ENCODE measurements at places on chromosomes 12 and 14.

DNA sequence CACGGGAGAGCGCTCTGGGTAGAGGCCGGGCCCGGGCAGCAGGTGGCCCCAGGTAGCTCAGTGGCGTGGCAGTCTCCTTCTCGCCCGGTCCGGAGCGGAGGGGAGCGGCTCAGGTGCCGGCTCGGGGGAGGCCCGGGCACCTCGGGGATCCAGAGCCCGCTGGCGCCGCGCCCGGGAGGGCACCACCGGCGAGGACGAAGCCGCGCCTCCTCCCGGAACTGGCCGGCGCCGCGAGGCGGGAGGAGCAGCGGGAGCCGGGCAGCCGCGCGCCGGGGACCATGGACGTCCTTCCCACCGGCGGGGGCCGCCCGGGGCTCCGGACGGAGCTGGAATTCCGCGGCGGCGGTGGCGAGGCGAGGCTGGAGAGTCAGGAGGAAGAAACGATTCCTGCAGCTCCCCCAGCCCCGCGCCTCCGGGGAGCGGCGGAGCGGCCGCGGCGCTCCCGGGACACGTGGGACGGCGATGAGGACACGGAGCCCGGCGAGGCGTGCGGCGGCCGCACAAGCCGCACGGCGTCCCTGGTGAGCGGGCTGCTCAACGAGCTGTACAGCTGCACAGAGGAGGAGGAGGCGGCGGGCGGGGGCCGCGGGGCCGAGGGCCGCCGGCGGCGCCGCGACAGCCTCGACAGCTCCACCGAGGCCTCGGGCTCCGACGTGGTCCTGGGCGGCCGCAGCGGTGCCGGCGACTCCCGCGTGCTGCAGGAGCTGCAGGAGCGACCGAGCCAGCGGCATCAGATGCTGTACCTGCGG lies 21.5 kb upstream of the GNS start:
- no peak for DNase-seq
- no peak overlapping the region for H3K27ac ChIP-seq
- H3K4me1 ChIP-seq: no peaks in the 10 kb centered on the region
- no peaks in the 10 kb centered on the region for H3K27me3 ChIP-seq

DNA sequence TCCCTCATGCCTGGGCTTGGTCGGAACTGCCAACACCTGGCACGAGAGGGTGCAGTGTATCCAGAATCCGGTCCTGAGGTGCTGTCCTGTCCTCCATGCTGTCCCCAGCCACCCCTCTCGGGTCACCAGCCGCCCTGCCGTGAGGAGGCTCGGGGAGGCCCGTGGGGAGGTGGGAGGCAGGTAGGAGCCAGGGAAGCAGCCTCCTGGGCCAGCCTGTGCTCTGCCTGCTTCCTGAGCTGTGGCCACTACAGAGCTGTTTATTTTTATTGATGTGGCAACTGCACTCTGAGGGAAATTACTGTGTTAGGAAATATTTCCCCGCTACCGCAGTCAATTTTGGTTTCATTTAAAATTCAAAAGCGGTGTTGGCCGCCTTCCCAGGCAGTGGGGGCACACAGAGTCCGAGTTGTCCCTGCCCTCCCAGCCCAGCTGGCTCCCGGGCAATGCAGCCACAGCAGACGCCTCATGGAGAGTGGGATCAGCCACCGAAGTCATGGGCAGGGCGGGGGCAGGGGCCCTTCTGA lies 18.3 kb downstream of the NOC4L start:
- no peak overlapping the region for H3K27ac ChIP-seq
- H3K27me3 ChIP-seq: peaks cover 8% of the 10 kb centered on the region
- DNase-seq: no peak
- H3K4me3 ChIP-seq: no peak overlapping the region
- H3K4me1 ChIP-seq: peaks cover 4% of the 10 kb centered on the region
- H3K36me3 ChIP-seq: peaks cover 8% of the 10 kb centered on the region

DNA sequence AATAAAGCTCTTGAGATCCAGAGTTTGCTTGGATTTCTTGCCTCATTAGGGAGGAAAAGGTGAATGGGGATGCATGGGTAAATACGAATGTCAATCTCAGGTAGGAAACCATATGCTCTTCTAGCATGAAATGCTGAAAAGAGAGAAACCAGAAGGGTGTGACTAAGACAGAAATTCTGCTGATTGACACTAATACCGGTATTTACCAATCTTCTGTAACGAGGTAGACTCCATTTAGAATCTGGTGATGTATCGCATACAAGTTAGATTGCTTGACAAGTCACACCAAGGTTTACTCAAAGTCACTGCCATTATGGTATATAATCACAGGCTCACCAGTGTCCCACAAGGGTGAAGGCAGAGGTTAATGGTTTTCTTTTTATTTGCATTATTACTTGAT lies 337.9 kb downstream of the NRXN3 start:
- H3K4me1 ChIP-seq: no peaks in the 10 kb centered on the region
- H3K27ac ChIP-seq: no peak overlapping the region
- no peaks in the 10 kb centered on the region for H3K27me3 ChIP-seq
- no peak for DNase-seq
- H3K36me3 ChIP-seq: no peaks in the 10 kb centered on the region
- no peak overlapping the region for H3K4me3 ChIP-seq

DNA sequence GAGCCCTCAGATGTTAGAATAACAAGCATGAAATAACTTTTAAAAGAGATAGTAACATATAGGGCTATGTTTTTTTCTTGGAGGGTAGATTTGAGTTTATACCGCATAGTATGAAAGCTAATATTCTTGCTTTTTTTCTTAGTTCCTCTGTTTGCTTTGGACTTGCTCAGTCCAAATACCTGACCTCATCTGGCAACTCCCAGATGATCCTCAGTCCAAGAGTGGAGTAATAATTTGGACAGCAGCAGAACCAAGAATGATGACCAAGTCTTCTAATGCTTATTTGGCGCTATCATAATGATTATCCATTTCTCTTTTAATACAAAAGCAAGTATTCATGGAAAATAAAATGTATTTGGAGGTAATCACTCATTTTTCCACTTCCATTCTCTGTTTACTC lies 45.6 kb downstream of the GUCY2C start:
- no peak overlapping the region for H3K4me3 ChIP-seq
- no peak for DNase-seq
- H3K27me3 ChIP-seq: peaks cover 21% of the 10 kb centered on the region
- no peaks in the 10 kb centered on the region for H3K36me3 ChIP-seq
- H3K4me1 ChIP-seq: no peaks in the 10 kb centered on the region

DNA sequence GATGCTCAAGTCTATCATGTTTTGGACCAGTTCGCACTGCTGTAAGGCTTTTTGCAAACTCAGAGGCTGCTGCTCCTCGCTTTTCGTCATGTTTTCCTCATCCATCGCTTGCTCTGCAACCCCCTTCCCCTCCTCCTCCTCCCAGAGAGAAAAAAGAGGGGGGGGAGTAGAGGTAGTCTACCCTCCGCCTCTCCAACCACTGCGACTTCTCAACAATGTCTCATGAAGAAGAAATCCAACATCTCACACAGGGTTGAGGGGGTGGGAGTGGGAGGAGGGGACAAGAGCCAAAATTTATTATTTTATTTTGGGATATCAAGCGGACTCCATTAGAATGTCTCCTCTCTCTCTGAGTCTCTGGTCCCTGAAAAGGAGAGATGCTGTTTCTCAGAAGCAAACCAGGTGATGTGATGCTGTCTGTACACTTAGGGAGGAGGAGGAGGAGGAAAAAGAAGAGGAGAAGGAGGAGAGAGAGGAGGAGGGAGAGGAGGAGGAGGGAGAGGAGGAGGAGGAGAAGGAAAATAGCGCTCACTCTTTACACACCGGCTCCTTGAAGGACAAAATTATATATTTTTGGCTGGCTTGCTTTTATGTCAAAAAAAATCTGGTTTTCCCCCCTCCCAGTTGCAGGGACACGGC lies 520 bp downstream of the KSR2 start:
- H3K4me1 ChIP-seq: no peaks in the 10 kb centered on the region
- H3K4me3 ChIP-seq: no peak overlapping the region
- H3K27ac ChIP-seq: no peak overlapping the region
- DNase-seq: no peak
- no peaks in the 10 kb centered on the region for H3K36me3 ChIP-seq
- H3K27me3 ChIP-seq: peaks cover 20% of the 10 kb centered on the region

DNA sequence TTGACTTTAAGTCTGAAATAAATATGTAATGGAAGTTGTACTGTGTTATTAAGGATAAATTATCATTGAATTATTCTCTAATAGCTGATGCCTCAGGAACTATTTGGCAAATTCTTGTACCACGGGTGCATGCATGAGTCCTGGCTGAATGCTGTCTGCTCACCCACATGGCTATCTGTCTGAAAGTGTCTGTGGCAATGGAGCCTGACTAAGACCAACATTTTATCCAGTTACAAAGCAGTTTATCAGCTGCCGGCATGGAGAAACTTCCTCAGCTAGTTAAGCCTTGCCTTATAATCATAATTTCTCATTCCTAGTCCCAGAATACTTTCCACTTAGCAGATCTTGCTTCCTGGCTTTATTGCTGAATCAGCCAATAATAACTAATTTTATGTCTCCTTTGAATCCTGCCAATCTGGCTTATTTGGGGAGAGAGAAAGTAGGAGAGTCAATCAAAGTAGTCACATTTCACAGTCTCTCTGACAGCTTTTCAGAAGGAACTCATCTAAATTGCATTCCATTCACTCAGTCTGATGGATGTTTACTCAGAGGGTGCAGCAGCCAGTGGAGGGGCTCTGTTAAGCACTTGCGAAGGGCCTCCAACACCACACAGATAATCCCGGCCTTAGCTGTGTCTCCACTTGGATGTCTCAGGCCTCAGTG lies 280.6 kb upstream of the CLEC14A start:
- no peaks in the 10 kb centered on the region for H3K36me3 ChIP-seq
- no peak overlapping the region for H3K27ac ChIP-seq
- H3K4me1 ChIP-seq: no peaks in the 10 kb centered on the region
- no peak for DNase-seq
- no peak overlapping the region for H3K4me3 ChIP-seq
- H3K27me3 ChIP-seq: no peaks in the 10 kb centered on the region

DNA sequence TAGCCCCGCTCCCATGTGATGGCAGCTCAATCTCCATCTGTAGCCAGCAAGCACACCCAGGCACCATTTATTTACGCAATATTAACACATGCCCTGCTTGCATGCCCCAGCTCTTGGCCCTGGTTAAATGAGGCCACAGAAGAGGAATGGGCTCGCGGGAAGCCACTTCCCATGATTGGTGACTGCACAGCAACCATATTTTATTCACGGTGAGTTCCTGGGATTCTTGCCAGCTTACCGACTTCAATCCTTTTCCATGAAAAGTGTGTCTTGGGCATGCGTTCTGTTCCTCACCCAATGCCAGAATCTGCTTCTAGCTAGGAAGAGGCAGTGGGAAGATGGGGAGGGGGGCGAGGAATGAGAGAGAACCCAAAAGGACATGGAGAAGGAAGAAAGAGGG lies 54.7 kb downstream of the PITPNM2 start:
- H3K4me1 ChIP-seq: no peaks in the 10 kb centered on the region
- no peak overlapping the region for H3K4me3 ChIP-seq
- no peaks in the 10 kb centered on the region for H3K27me3 ChIP-seq
- no peak for DNase-seq
- no peak overlapping the region for H3K27ac ChIP-seq

GRCh38 chr12:64798165-64798564 lies 26.3 kb upstream of the TBC1D30 start:
- no peak overlapping the region for H3K4me3 ChIP-seq
- peaks cover 16% of the 10 kb centered on the region for H3K27me3 ChIP-seq
- H3K36me3 ChIP-seq: no peaks in the 10 kb centered on the region
- no peaks in the 10 kb centered on the region for H3K4me1 ChIP-seq
- DNase-seq: no peak
- no peak overlapping the region for H3K27ac ChIP-seq

DNA sequence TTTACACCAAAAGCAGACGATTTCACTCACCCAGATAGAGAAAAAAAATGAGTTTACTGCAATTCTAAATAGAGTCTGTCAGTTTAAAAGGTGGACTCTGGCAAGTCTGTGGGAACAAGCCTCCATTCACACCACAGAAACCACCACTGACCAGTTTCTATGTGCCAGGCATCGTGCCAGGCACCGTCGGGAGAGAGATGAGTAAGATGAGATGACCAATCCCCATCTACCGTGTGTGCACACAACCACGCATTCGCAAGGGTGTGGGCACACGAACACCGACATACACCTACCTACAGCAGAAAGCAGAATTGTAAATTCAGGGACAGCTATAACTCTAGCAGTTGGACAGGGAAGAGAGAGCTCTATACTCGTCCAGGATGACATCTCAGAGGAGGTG lies 58.3 kb downstream of the PRIMA1 start:
- no peaks in the 10 kb centered on the region for H3K36me3 ChIP-seq
- no peak overlapping the region for H3K27ac ChIP-seq
- DNase-seq: no peak
- no peaks in the 10 kb centered on the region for H3K4me1 ChIP-seq
- H3K4me3 ChIP-seq: no peak overlapping the region
- no peaks in the 10 kb centered on the region for H3K27me3 ChIP-seq

DNA sequence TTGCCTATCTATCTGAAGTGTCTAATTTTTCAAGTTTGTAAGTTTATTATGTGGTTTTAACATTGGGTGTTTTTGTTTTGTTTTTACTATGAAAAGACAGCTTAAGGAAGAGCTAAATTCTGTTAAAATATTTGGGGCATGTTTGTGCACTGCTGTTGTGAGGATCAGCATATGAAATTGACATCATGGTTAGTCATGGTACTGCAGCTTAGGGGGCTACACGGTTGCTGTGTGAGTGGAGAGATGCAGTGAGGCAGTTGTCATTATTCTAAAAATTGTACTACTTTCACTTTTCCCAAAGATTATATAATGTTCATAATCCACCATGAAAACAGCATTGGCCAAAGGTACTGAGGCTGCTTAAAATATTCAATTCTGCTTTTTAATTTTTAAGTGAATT lies 49.0 kb downstream of the ZC3H14 start:
- no peak for DNase-seq
- no peaks in the 10 kb centered on the region for H3K4me1 ChIP-seq
- H3K36me3 ChIP-seq: peaks cover 98% of the 10 kb centered on the region
- no peaks in the 10 kb centered on the region for H3K27me3 ChIP-seq

- no peaks in the 10 kb centered on the region for H3K27me3 ChIP-seq
- no peaks in the 10 kb centered on the region for H3K36me3 ChIP-seq
- DNase-seq: no peak
- no peaks in the 10 kb centered on the region for H3K4me1 ChIP-seq
- no peak overlapping the region for H3K4me3 ChIP-seq
- no peak overlapping the region for H3K27ac ChIP-seq
Observed at GRCh38 chr14:66383257-66383656, 102.9 kb upstream of the CCDC196 start.

DNA sequence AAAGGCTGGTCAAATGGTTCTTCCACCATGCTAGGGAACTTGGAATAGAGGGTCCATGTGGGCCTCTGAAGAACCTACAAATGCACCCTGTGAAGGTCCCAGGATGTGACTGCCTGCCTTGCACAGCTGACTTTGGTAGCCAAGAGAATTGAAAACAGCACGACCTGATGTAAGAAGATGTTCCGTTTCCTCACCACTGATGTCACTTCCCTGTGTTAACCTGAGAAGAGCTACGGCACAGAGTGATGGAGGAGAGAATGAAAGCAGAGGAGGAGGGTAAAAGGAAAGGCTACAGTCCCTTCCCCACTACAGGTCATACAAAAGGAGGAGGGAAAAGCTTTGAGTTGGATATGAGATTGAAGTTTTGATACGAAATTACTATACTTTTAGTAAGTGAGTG lies 328.8 kb downstream of the RGS6 start:
- no peak for DNase-seq
- no peak overlapping the region for H3K4me3 ChIP-seq
- H3K36me3 ChIP-seq: no peaks in the 10 kb centered on the region
- no peaks in the 10 kb centered on the region for H3K4me1 ChIP-seq

GRCh38 chr12:21608196-21608595 lies 3.5 kb upstream of the GYS2 start:
- H3K4me1 ChIP-seq: no peaks in the 10 kb centered on the region
- DNase-seq: no peak
- no peaks in the 10 kb centered on the region for H3K36me3 ChIP-seq
- no peak overlapping the region for H3K27ac ChIP-seq
- no peaks in the 10 kb centered on the region for H3K27me3 ChIP-seq

GRCh38 chr14:31477248-31477647 lies 10.6 kb downstream of the GPR33 start:
- no peak overlapping the region for H3K27ac ChIP-seq
- no peaks in the 10 kb centered on the region for H3K4me1 ChIP-seq
- H3K36me3 ChIP-seq: no peaks in the 10 kb centered on the region
- H3K4me3 ChIP-seq: no peak overlapping the region
- no peak for DNase-seq

Data from DND-41 (cell line).